Stimulated activated CD8-positive, alpha-beta memory T cell treated with anti-CD3 and anti-CD28 coated beads, Interleukin-7, amount 100 ng/mL, for 1 hour (primary cell): ENCODE measurements at places on chromosomes 5 and 9.

DNA sequence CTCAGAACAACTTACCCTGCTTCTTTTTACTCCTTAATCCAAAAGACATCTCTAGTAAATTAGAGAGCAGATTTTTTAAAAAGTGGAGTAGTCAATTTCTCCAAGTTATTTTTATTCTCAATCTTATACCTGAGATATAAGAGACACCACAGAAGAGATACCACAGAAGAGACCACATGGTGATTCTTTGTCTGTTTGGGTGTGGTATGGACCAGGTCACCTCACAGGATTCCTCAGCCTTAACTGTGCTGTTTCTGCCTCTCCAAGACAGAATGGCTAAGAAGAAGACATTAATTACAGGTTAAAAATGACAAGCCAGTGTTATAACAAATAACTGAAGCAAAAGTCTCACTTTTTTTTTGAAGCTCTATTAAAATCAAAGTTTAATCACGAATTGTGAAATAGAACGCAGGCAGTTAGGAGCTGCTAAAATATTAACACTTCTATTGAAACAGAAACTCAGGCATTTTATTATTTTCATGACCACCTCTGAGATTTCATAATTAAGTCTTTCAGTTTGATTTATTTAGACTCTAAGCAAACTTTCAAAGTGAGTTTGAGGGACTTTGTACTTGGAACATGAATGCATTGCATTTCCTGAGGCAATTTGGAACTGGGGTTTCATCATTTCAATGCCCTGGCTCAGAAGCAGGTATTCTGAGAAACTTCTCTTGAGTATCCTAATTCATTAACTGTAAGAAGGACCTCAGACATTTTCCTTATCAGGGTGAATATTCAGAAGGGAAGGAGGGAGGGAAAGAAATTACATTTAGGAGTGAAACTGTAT is 280.7 kb downstream of the KCTD16 start:
- no peak for DNase-seq

DNA sequence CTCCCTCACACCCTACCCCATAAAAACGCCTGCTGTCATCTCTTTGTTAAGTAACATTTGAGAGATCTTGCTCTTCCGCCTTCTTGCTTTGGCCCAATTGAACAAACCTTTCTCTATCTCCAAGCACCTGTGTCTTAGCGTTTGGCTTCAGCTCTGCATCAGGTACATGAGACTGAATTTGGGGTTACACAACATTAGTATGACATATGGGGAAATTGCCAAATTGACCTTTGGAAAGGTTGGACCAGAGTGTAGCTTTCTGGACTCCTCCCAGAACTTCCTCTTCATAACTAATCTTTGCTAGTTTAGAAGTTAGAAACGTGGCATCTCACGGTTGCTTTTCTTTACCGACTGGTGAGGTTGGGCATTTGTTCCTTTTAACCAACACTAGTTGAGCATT is 3.5 kb upstream of the EXOSC3 start:
- no peak for DNase-seq

DNA sequence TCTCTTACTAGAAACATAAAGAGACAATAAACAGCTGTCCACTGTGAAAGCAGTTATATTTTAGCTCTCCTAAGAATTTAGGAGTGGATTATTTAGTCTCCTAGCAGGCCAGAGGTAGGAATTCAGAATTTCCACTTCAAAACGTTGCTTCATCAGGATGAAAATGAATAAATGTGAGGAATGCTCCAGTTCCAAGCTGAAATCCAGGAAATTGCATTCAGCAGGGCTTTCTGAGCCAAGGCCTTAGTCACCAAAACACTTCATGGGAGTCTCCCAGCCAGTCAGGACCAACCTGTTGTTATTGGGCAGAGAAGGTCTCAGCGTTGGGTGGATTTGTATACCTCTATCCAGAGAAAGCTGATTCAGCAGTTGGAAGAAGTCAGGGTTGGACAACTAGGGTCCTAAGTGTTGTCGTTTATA is 1040.3 kb downstream of the TLE1 start:
- DNase-seq: no peak

GRCh38 chr5:21844960-21845359 is 1008.2 kb downstream of the CDH12 start:
- no peak for DNase-seq

DNA sequence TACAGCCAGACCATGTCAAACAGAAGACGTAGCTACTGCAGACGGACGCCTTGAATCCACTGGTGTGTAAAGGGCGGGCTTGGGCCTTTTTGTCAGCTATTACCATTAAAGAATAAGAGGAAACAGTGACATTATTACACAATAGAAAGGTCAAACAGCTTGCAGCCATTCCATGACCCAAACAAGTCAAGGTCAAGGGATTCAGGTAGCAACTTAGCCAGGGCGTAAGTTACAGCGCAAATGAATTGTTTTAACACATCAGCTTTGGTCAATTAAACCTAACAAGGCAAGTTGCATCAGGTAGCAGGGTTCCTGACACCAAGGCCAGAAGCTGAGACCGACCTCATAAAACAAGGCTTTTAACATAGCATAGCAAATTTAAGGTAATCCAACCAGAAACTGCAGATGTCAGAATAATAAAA is 15.3 kb downstream of the NFIB start:
- no peak for DNase-seq

DNA sequence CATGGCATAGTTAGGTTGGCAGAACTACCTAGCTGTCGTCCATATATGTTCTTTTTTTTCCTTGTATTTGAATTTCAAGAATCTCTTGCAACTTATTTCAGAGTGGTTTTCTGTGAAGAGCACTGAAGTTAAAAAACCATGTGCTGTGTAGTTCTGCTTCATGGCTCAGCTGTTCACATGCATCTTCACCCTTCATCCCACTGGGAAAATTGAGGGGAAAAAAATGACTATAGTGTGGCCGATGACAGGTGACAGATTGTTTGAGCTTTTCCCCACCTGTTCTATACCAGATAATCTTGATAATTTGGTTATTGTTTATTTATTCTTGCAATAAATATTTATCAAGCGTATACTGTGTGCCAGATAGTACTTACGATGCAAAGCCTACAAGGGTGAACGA is 77.8 kb downstream of the AOPEP start:
- DNase-seq: no peak

- no peak for DNase-seq
Observed at GRCh38 chr5:82004511-82004910, 32.7 kb downstream of the ATG10 start.

DNA sequence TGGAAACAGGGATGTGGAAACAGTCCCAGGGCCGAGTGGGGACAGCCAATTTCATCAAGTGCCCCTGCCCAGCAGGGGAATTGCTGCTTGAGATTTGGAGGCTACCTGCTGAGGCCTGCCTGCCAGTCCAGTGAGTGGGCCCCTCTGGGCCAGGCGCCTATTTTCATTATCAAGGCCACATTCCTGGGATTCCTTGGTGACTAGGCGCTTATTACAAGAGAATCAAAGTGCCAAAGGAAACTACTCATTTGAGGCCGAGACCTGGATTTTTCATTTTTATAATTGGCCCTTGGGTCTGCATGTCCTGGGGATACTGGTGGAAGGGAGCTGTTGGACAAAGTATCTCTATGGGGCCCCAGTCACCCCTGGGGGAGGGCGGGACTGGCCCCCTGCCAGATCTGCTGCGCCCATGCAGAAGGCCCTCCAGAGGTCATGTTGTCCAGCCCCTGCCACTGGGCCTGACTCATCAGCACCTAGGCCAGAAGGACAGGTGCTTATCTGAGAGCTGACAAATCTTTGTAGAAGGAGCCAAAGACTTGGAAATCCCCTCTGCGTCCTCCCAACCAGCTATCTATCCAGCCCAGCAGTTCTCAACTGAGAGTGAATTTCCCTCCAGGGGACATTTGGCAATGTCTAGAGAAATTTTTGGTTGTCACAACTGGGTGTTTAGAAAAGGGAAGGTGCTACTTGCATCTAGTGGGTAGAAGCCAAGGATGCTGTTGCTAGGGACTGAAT is 45.6 kb downstream of the FOXI1 start:
- no peak for DNase-seq

- no peak for DNase-seq
Observed at GRCh38 chr9:130183133-130183762, 11.0 kb downstream of the NCS1 start.

GRCh38 chr5:130116972-130117371 is 212.7 kb downstream of the CHSY3 start:
- DNase-seq: no peak

GRCh38 chr9:14453286-14453685 is 139.3 kb upstream of the NFIB start:
- no peak for DNase-seq

- no peak for DNase-seq
Observed at GRCh38 chr5:181121675-181122561, 9.1 kb downstream of the OR2V1 start.

- no peak for DNase-seq
Observed at GRCh38 chr9:132141948-132142594, 19.8 kb upstream of the NTNG2 start.

DNA sequence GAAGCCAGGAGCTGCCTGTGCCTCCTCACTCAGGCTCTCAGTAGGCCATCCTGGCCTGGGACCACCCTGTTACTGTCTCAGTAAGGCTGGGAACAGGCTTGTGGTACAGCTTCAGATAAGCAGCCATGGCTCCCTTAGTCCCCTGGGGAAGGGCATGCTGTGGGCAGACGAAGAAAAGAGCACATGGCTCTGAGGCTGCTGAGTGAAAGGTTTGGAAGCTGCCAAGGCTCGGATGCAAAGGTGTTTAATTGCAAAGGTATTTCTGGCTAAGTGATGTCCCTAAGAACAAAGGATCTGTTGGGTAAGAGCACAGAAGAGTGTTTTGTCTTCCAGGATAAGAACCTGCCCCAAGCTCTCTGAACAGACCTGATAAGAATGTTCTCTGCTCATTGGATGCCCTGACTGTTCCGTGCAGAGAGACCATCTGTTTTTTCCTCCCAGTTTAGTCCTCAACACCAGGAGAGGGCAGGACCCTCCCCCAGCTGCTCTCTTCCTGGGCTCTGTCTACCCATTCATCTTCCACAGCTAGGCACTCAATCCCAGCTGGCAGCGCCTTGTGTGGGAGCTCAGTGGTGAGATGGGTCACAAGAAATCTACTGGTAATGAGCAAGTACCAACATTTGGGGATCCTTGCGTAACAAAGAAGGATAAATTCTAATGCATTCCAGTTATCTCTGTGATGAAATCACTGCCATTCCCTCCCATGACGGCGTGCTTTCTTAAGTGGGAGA is 17.7 kb downstream of the ANGPTL2 start:
- no peak for DNase-seq

GRCh38 chr5:75052192-75053053 is at the start of gene GCNT4:
TSS of gene GCNT4 (minus strand) at chr5:75052558. CDS start at chr5:75030037, 22,521 bp downstream.
- DNase-seq: no peak
